ENCODE measurements at places on chromosomes 4 and X.
A peak's percentile ranks its signal among the peaks of the same experiment; 100 is the strongest.

DNA sequence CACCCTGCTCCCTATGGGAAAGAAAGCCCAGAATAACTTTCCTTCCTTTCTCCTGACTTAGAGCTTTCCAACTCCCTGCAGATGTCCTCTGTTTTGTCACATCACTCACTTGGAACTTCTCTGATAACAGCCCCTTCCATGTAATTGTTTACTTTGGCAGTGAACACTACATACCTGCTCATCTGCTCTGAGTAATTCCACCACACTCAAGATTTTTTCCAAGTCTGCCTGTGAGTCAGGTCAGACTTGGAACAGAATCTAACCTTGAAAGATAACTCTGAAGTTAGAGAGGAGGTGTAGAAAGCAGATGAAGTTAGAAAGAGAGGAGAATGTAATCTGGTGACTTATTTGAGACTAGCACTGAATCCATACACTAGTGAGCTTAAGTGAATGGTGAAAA is 7.4 kb downstream of the MAGEB10 start:
- peak; percentile 59 for DNase-seq

GRCh38 chr4:177356206-177356605 is 46.5 kb downstream of the NEIL3 start:
- DNase-seq = no peak

DNA sequence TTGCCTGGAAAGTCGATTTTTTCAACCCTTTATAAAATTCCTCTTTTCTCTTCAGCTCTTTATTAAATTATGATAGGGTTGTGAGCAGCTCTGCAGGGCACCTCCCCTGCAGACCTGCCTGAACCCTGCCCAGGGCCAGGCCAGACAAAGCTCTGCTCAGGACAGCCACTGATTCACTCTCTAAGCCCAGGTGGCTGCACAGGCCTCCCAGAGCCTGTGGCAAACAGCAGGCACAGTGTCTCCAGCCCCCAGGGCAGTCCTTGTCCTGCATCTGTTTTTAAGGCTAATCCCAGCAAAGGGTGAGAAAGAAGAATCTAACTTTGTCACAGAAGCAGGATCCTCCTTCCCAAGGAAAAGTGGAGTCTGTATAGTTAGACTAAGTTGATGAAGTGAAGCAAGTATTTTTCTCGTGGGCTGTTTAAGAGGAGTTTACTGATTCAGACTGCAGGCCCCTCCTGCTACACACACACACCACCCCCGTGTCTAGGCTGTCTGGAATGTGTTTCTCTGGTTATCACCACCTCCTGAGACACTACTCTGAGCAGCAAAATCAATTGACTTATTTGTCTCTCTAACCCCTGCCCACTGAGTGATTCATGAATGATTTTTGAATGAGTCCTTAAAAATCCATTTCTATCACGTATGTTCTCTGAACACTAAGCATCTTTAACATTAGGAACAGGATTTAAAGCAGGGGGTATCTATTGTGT is 101.7 kb downstream of the CHIC2 start:
- DNase-seq = peak; percentile 18

GRCh38 chr4:113901994-113902787 is 77.3 kb downstream of the ARSJ start:
- DNase-seq = no peak

DNA sequence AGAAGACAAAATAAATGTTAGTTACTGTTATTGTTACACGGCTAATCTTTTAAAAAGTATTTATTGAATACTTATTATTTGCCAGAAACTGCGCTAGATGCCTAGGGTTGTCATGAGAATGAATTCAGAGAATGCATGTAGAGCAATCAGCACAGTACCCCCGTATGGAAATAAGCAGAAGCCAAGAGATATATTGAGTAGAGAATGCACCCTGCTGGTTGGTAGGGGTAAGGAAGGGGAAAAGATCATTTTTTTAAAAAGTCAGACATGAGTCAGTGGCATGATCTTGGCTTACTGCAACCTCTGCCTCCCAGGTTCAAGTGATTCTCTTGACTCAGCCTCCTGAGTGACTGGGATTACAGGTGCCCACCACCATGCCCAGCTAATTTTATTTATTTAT is 13.1 kb upstream of the DRP2 start:
- no peak for DNase-seq

DNA sequence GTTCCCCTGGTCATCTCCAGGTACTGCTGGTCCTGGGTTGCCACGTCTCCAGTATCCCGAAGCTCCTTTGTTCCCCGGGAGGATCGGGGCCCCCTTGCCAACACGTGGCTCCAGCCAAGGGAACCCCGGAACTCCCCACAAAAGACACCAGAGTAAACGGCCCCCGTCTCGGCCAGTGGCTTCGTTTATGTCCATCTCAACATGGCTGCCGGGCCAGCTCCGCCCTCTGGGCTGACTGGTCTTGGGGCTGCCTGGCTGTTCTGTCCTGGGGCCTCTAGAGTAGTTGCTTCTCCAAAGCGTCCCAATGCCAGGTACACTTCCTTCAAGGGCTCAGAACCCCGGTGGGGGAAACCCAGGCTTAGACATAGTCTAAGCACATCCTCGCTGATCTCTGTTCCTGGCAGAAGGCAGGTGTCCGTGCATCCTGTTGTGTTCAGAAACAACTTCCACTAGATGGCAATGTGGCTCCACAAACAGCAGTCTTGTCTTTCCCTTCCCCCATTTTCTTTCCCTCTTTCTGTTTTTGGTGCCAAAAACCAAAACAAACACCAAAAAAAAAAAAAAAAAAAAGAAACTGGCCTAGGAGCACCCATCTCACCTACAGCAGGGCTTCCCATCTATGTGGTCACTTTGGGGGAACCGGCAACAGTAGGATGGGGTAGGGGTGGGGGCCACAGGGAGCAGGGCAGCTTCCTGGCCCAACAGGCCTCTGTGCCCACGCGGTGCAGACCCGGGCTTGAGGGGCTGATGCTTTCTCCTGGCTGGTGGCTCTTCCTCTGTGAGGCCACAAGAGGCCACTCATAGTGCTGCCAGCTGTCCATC is 35.3 kb downstream of the NBDY start:
- peak; percentile 19 for DNase-seq

GRCh38 chrX:30900227-30900626 is 11.2 kb upstream of the TAB3 start:
- DNase-seq = no peak

DNA sequence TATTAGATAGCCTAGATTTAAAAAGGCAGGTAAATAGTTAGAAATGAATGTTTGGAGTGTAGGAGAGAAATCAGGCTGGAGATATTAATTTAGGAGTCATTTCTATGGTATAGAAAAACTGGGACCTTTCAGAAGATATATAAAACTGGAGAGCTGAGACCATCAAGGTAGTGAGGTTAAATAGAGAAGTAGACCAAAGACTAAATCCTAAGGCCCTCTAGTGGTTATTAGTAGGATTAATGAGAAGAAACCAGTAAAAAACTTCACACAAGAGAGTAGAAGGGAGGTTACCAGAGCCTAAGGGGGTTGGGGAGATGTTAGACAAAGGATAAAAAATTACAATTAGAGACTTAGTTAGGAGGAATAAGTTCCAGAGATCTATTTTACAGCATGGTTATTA is 351.0 kb upstream of the SPANXN1 start:
- no peak for DNase-seq

DNA sequence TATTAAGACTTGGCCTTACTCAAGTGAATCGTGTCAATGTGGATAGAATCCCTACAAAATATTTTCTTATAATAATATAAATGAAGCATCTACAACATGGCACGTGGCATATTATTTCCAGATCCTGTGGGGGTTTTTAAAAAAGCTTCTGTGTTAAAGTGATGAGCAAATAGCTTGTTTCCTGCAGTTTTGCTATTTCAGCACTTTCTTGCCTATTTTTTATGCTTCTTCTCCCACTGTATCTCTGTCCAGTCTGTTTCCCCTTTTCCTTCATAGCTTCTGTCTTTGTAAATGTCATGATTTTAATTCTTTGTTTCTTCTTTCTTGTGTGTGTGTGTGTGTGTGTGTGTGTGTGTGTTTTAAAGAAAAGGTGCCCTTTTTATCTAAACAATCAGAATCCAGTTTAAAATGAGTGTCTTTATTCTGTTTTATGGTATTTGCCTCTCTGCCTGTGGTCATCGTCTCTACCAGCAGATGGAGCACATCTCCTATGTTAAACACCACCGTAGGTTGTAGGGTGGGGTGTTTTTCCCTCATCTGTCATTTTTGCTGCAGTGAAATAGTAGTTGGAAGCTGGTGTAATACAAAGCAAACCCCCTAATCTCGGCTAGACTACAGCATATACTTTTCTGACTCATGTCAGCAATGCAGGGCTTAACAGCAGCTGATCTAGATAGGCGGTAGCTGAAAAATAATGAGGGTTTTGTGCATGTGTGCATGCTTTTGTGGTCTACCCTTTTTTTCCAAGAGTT is 33.1 kb downstream of the FTHL17 start:
- peak; percentile 4 for DNase-seq

DNA sequence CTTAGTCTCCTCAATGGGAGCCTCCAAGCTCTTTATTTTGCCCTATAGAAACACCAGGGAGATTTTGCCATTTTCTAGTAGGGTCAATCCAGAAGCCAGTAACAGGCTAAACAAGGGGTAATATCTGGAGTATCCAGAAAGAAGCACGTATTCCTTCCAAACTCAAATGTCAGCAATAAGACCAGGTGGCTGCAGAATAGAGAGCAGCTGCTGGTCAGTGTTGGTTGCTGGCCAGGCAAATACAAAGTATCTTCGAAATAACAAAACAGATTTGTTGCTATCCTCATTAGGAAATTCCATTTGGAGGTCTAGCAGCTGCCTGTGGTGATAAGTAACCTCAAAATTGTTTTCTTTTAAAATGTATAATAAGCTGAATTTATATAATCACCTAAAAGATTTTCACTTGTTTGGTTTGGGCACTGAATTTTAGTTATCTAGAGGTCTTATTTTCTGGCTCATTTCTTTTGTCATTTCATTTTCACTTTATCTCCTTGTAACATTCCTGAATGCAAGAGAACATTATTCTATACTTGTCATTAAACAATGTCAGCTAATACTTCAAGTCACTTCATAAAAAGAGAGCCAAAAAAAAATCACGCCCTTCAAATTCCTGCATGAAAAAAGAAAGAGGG is 320.6 kb downstream of the DTHD1 start:
- DNase-seq = no peak

GRCh38 chr4:85005865-85006377 is 39.4 kb upstream of the WDFY3 start:
- peak; percentile 62 for DNase-seq

GRCh38 chr4:88297212-88297516 is 12.8 kb upstream of the PPM1K start:
- DNase-seq = no peak

- no peak for DNase-seq
These were observed 110.7 kb downstream of the WDFY3 start for GRCh38 chr4:84855774-84856173.

- peak; percentile 76 for DNase-seq
These were observed 91.5 kb upstream of the GALNT7 start for GRCh38 chr4:173076903-173077634.

GRCh38 chrX:125295337-125295736 is 24.3 kb upstream of the TEX13C start:
- DNase-seq = peak; percentile 58

- no peak for DNase-seq
These were observed 263.6 kb downstream of the DCTD start for GRCh38 chr4:182653596-182653995.

DNA sequence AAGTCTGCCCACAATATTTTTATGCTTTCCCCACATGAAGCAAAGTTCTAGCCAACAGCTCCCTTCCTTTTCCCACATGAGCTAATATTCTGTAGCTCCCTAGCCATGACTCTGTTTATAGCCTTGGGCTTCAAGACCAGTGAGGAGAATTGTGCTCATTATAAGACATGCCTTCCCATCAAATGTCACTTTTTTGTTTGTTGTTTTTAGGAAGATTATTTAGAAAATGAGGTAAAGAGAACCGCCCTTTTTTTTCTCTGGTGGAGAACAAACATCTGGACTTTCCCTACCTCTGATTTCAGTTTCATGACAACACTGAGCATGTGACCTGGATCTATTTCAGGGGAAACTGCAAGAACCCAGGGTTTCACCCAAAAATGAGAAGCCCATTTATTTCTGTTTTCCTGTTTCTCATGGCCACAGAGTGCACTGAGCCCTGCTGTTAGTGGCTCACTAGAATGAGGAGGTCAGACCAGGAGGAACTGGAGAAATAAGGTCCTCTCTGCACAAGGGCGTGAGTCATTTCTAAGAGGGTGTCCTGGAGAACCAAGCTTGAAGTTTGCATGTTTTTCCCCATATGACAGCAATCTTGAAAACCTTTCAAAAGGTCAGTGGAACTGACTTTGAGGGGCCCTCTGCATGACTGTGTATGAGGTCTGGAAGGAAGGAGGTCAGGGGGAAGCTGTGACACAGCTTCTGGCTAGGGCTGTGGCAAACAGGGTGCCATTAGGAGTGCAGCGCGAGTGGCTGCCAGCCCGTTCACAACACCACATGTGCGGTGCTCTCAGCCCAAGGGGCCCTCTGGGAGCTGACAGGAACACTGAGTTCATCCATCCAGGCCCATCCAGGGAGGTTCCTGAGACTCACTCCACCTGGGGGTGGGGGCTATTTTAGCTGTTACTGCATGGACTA is 55.2 kb downstream of the CHST7 start:
- no peak for DNase-seq

DNA sequence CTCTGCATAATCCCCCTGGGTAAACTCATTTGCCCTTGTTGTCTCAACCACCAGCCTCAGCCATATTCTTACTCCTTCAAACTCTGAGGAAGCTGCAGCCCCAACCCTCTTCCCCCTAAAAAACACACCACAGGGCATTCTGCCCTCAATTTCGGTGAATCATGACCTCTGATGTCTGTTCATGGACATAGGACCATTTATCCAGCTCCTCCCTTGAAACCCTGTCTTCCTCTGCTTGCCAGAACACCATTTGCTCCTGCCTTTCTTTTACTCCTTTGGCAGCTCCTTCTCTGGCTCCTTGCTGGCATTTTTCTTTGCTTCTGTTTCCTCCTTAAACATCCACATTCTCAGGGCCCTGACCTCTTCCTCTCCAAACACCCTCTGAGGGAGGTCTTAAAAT is 87.1 kb downstream of the ITIH6 start:
- no peak for DNase-seq

DNA sequence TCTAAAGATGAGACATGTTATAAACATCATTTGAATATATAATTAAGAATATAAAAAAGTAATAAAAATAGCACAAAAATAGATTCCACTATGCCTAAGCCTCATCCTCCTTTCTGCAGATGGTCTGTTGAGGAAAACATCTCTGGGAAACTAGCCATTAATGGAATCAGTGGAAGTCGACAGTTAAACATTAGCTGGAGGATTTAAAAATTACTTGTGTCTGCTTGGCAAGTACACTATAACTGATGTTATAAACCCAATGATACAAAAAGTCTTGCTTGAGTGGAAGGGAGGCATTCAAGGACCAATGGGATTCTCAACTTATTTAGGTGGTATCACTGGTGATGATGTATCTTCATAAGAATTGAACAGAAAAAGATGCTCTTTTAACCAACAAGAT is 1598.3 kb downstream of the PCDH18 start:
- DNase-seq = no peak

All from RCC 7860 (cell line).